ENCODE measurements at places on chromosomes 1 and 21.

GRCh38 chr1:222582099-222582774 lies 7.5 kb downstream of the TAF1A start:
- peak overlapping the region; percentile 38 for H3K4me3 ChIP-seq
- DNase-seq = no peak
- H3K4me1 ChIP-seq = peaks cover 43% of the 10 kb centered on the region
- no peaks in the 10 kb centered on the region for H3K27me3 ChIP-seq
- H3K36me3 ChIP-seq = peaks cover 27% of the 10 kb centered on the region

- H3K4me1 ChIP-seq = peaks cover 22% of the 10 kb centered on the region
- no peak for DNase-seq
- no peaks in the 10 kb centered on the region for H3K27me3 ChIP-seq
Observed at GRCh38 chr1:43995984-43996732, 4.8 kb downstream of the CCDC24 start.

- H3K4me1 ChIP-seq = no peaks in the 10 kb centered on the region
- no peaks in the 10 kb centered on the region for H3K36me3 ChIP-seq
- no peaks in the 10 kb centered on the region for H3K27me3 ChIP-seq
- H3K27ac ChIP-seq = no peak overlapping the region
- H3K4me3 ChIP-seq = no peak overlapping the region
- DNase-seq = no peak
Observed at GRCh38 chr1:177907000-177907399, 62.9 kb downstream of the SEC16B start.

DNA sequence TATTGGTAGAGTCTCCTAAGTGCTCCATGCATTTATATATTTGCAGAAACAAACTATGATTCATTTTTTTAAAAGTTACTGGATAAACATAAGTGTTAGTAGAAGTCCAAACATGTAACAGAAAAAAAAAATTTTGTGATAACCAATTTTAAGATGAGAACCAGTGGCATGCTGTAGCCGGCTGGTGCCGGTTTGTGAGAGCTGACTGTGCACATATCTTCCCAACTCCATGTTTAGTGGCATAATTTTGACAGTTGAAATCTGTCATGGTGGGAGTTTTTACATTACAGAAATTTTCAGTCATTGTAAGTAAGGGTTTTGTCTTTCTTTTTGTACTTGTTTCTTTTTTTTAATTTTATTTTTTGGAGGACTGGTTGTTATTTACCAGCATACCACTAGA lies 141.2 kb downstream of the TTLL7 start:
- H3K4me3 ChIP-seq = no peak overlapping the region
- no peaks in the 10 kb centered on the region for H3K36me3 ChIP-seq
- H3K27me3 ChIP-seq = no peaks in the 10 kb centered on the region
- no peak overlapping the region for H3K27ac ChIP-seq

DNA sequence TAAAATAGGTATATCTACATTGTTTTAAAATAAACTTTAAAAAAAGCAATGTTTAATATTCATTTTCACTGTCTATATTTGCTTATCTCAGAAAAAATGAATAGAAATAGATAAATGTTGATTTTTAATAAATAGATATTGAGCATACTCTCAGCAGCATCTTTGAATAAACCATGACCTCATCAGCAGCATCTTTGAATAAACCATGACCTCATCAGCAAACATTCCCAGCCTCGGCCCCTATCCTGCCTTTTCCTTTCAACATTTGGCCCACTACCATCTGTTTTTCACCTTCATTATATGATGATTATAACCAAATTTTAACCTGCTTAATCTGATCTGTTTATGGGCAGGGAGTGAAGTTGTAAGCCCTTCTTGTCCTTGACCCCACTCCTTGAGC lies 148.7 kb upstream of the SAMSN1 start:
- H3K4me1 ChIP-seq = no peaks in the 10 kb centered on the region
- no peak overlapping the region for H3K27ac ChIP-seq
- no peaks in the 10 kb centered on the region for H3K27me3 ChIP-seq
- H3K4me3 ChIP-seq = no peak overlapping the region

GRCh38 chr1:52240592-52241210 lies 98.8 kb downstream of the ZFYVE9 start:
- DNase-seq = no peak
- H3K4me3 ChIP-seq = no peak overlapping the region
- no peaks in the 10 kb centered on the region for H3K36me3 ChIP-seq
- peaks cover 58% of the 10 kb centered on the region for H3K27me3 ChIP-seq
- H3K4me1 ChIP-seq = peaks cover 30% of the 10 kb centered on the region

DNA sequence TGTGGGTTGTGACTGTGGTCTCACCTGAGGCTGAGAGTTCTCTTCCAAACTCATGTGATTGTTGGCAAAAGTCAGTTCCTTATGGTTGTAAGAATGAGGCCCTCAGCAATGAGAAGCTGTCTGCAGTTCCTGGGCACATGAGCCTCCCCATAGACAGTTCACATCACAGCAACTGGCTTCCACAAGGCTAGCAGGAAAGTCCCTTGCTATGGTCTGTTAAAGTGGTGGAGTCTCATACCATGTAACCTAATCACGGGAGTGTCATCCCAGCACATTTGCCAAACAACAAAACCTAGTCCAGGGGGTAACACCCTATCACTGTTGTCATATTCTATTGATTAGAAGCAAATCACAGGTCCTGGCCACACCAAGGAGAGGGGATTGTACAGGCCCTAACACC lies 163.8 kb downstream of the BACH1 start:
- no peak overlapping the region for H3K27ac ChIP-seq
- no peak for DNase-seq
- no peak overlapping the region for H3K4me3 ChIP-seq
- peaks cover 2% of the 10 kb centered on the region for H3K36me3 ChIP-seq
- no peaks in the 10 kb centered on the region for H3K4me1 ChIP-seq

GRCh38 chr1:205677167-205677566 lies 3.1 kb downstream of the SLC45A3 start:
- no peak overlapping the region for H3K27ac ChIP-seq
- H3K36me3 ChIP-seq = no peaks in the 10 kb centered on the region
- H3K27me3 ChIP-seq = no peaks in the 10 kb centered on the region
- H3K4me3 ChIP-seq = no peak overlapping the region

DNA sequence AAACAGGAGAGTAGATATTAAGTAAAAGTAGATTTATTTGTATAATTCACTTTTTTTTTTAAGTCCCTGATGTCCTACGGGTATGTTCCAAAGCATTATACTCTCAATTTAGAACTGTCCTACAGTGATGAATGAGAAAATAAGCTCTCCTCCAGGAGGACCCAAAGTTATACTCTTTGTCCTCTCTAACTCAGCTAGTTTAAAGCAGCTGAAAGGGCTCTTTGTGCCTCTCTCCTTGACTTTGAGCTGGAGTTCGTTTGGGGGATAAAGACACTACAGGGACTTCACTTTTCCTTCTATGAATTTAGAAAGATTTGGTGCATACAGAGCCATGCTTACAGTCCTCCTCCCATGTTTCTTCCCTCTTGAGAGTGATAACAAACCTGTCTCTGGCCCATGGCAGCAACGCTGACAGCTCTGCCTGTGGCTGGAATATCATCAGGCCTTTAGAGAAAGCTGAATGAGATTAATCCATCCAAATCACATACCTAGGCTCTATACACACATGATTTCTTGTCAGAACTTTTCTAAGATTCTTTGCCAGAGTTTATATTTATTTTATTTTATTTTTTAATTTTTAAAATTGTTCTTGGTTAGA lies 134.3 kb downstream of the PIK3R3 start:
- no peaks in the 10 kb centered on the region for H3K27me3 ChIP-seq
- no peak overlapping the region for H3K4me3 ChIP-seq
- no peaks in the 10 kb centered on the region for H3K36me3 ChIP-seq
- no peak overlapping the region for H3K27ac ChIP-seq
- no peaks in the 10 kb centered on the region for H3K4me1 ChIP-seq

GRCh38 chr1:175338387-175339135 lies 146.0 kb upstream of the KIAA0040 start:
- H3K27me3 ChIP-seq = no peaks in the 10 kb centered on the region
- no peaks in the 10 kb centered on the region for H3K4me1 ChIP-seq
- peak; percentile 66 for DNase-seq
- no peak overlapping the region for H3K4me3 ChIP-seq

DNA sequence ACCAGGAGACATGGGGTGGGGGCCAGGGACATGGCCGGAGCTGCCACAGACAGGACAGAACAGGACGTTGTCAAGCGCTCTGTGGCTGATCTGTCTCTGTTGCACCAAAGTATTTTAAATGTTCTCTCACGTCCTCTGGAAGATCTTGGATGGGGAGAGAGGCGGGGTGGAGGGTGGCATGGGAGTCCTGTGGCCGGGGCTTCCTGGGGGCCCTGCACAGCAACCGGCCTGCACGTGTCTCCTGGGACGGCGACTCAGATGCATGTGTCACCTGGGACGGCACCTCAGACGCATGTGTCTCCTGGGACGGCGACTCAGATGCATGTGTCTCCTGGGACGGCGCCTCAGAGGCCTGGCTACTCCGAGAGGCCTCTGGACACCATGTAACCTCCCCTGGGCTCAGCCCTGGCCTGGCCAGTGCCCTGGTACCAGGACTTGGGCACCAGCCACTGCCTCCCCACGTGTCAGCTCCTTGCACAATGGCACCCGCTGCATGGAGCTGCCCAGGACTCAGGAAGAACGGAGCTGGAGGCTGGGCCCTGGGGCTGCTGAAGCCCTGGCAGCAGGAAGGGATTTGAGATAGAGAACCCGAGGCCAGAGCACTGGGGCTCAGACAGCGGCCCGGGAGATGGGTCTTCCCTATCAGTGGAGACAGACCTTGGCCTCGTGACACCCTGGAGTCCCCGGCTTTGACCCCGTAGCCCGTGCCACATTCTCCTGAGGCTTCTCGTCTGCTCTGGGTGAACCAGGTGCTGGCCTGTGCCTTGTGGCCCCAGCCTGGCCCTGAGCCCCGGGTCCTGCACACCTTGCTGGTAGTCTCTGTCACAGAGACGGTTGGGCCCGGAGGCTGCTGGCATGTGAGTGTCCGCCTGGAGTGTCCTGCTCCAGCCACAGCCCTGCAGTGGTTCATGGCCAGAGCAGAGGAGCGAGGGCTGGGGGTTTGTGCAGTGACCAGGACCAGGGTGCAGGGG lies 14.7 kb upstream of the SLC19A1 start:
- H3K4me1 ChIP-seq = peaks cover 13% of the 10 kb centered on the region
- no peaks in the 10 kb centered on the region for H3K27me3 ChIP-seq
- no peak overlapping the region for H3K4me3 ChIP-seq
- no peaks in the 10 kb centered on the region for H3K36me3 ChIP-seq

DNA sequence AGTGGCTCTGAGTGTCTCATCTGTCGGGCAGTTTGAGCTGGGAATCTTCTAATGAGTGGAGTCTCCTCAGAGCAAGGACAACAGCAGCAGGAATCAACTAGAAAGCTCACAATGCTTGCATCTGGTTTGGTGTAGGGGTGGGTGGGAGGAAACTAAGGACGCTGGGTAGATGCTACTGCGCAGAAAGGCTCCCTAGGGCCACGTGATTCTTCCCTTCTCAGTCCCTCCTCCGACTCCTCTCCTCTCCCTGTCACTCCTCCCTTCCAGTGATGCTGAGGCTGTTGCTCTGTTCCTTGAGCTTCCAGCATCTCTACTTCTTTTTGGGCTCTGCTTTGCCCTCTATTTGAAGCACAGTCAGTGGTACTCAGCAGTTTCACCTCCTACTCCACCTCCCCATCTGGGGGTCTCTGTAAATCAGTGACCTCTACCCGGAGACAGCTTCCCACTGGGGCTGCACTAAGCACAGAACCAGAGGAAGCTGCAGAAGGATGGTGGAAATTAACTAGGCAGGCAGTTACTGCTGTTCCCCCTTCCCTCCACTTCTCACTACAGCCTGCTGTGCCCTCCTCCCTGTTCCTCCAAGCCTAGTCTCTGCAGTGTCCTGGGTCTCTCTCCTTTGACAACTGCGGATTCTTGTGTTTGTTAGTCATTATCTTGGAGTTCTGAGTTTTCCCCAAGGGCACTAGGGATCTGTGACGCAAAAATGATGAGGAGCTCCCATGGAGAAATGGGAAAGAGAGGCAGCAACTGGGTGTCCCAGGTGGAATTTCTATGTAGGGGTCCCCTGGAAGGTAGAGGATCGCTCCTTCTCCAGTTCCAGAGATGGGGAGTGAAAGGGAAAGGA lies 5.8 kb downstream of the LINGO4 start:
- H3K4me3 ChIP-seq = no peak overlapping the region
- DNase-seq = no peak
- H3K27me3 ChIP-seq = no peaks in the 10 kb centered on the region
- no peak overlapping the region for H3K27ac ChIP-seq
- peaks cover 3% of the 10 kb centered on the region for H3K4me1 ChIP-seq

- H3K27me3 ChIP-seq = no peaks in the 10 kb centered on the region
- no peak for DNase-seq
- H3K36me3 ChIP-seq = peaks cover 2% of the 10 kb centered on the region
Observed at GRCh38 chr1:87089070-87089736, 174.8 kb downstream of the HS2ST1 start.

DNA sequence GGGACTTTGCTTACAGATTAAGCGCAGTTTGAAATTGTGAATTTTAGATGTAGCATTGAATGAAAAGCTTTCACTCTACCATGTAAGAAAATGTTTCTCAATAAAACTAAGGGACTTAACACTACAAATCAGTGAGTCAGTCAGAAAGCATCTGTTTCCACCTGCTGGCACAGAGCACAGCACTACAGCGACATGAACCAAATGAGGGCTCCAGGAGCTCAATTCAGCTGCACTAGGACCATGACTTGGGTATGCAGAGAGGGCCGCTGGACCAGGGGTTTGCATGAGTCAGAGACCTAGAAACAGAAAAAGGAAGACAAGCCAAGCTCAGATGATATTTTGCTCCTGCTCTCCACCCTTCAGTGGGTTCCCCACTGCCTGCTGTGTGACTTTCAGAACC lies 5.2 kb downstream of the SUSD4 start:
- no peak for DNase-seq
- H3K27me3 ChIP-seq = no peaks in the 10 kb centered on the region
- H3K4me1 ChIP-seq = peaks cover 9% of the 10 kb centered on the region

DNA sequence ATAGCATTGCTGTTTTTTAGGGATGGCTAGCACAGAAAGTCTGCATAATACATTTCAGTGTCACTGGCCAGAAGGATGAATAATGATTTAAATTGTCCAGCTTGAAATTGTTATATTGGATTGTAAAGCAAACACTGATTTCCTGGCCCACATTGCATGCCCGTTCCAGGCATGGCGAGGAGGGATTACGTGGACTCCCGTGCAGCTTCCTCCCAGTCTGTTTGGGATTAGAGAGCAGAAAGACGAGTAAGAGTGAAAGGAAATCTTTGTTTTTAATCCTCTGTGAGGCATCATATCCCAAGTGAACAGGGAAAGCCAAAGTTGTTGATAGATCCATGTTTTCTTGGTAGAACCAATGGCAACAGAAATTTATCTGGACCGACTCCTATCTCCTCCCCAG lies 8.4 kb downstream of the TRIM58 start:
- no peaks in the 10 kb centered on the region for H3K4me1 ChIP-seq
- H3K36me3 ChIP-seq = no peaks in the 10 kb centered on the region
- no peak overlapping the region for H3K27ac ChIP-seq
- H3K27me3 ChIP-seq = no peaks in the 10 kb centered on the region
- no peak overlapping the region for H3K4me3 ChIP-seq
- DNase-seq = no peak

GRCh38 chr1:53413175-53414001 lies 45.8 kb upstream of the DMRTB1 start:
- no peak for DNase-seq
- no peaks in the 10 kb centered on the region for H3K4me1 ChIP-seq

- H3K27ac ChIP-seq = no peak overlapping the region
- no peaks in the 10 kb centered on the region for H3K27me3 ChIP-seq
- DNase-seq = no peak
- no peak overlapping the region for H3K4me3 ChIP-seq
- H3K36me3 ChIP-seq = no peaks in the 10 kb centered on the region
- H3K4me1 ChIP-seq = no peaks in the 10 kb centered on the region
Observed at GRCh38 chr1:37423810-37424209, 50.6 kb upstream of the ZC3H12A start.

Data from B cell (primary cell).